Kidney epithelial cell (primary cell): ENCODE measurements at places on chromosomes 1 and 21.

- no peak for DNase-seq
Observed at GRCh38 chr21:26079366-26079765, 91.2 kb downstream of the APP start.

DNA sequence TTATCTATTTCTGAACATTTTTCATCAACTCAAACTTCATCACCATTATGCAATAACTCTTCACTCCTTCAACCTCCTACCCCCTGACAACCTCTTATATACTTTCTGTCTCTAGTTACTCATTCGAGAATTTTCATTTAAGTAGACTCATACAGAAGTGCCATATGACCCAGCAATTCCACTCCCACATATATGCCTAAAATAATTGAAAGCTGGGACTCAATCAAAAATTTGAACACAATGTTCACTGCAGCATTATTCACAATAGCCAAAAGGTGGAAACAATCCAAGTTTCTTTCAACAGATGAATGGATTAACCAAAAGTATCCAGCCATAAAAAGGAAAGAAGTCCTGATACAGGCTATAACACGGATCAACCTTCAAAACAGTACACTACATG is 24.1 kb downstream of the COL11A1 start:
- DNase-seq = no peak

GRCh38 chr1:168714012-168714411 is 15.0 kb downstream of the DPT start:
- no peak for DNase-seq

- no peak for DNase-seq
Observed at GRCh38 chr1:169193191-169193850, 86.8 kb downstream of the ATP1B1 start.

DNA sequence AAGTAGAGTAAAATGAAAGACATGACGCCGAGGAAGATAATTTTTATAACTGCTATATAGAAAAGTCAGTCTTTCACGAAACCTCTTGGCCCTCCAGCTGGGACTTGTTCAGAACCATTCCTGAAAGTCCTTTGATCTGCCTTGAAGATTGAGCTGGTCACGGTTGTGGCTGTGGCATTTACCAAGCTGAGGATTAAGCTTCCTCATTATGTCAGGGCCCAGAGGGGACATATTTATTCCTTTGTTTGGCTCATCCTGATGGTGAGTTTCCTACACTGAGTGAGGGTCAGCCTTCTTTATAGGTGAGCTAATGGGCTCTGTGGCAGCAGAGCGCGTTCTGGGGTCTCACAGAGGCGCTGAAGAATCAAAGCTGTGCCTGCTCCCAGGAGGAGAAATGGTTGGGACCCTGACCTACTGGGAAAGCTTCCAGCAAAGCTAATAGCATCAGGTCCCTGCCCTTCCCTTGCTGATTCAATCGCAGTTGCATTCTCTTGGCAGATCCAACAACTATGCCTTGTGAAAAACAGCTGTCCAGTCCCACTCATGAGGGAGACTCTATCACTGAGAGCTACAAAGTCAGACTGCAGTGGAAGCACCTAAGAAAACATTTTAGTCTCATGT is 43.2 kb upstream of the PBX1 start:
- no peak for DNase-seq

DNA sequence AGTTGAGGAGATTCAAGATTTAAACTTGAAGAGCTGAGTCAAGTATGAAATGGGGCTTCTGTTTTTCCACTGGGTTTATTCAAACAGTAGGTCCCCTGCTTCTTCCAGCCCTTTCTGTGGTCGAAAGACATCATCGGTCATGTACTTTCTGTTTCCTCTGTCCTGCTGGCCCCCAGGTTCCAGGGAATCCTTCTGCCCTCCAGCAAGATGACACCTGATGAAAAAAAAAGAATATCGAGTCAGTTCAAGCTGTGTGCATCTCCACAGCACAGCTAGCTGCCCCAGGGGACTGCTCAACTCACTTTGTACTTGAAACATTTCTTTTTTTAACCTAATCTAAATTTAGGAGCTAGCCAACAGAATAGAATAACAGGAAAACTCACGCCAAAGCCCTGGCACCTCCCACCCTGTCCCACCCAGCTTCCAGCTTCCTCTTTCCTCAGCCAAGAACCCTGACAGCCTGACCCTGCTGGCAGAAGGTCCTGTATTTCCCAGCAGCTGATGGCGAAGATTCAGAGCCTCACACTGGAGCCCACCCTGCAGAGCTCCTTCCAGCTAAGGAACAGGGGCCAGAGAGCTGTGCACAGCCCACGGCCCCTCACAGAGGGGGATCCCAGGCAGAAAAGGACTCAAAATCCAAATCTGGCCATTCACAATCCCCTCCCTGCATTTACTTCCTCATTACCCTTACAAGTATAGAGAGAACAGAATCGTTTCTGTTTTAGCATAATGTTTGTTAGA is 176.5 kb downstream of the PSMG1 start:
- DNase-seq = no peak

DNA sequence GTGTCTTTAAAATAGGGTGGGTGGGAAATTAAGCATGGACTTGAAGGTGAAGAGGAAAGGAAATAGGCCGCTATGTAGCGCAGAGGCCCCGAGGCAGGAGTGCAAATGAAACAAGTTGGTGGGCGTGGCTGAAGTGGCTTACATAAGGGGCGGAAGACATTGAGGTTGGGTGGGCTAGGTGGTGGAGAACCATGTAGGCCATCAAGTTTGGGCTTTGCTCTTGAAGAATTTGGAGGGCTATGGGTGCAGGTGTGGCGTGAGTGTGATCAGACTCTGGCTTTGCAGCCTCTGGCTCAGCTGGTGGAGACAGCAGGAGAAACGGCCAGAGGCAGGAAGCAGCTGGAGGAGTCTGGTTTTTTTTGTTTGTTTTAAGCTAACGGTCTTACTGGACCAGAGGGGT is 6.7 kb downstream of the SLFNL1 start:
- DNase-seq = no peak
